ENCODE measurements at places on chromosomes 3 and 15. TPM values are rescaled to one million over a fixed set of nuclear protein-coding genes. Genes with fewer than 3 reads are reported as not detected.

GRCh38 chr3:48436855-48437254, 3.1 kb downstream of the CCDC51 start:
- H3K27ac ChIP-seq: no peak overlapping the region
- H3K27me3 ChIP-seq: no peaks in the 10 kb centered on the region
- H3K4me3 ChIP-seq: no peak overlapping the region
- H3K4me1 ChIP-seq: peaks cover 15% of the 10 kb centered on the region
- peaks cover 3% of the 10 kb centered on the region for H3K36me3 ChIP-seq
- no peak for DNase-seq

The CHL1 gene
- total RNA-seq: not detected

GRCh38 chr3:120130656-120131055, 36.4 kb upstream of the GSK3B start:
- H3K27me3 ChIP-seq: no peaks in the 10 kb centered on the region
- H3K36me3 ChIP-seq: no peaks in the 10 kb centered on the region
- no peak for DNase-seq
- H3K27ac ChIP-seq: no peak overlapping the region

The ARGFX gene
- not detected for total RNA-seq

The CFAP100 gene
- total RNA-seq: not detected

All from endothelial cell of umbilical vein (primary cell).